Colonic mucosa (tissue), 4 donors: ENCODE measurements at places on chromosomes 6 and 20.
A peak's percentile ranks its signal among the peaks of the same experiment; 100 is the strongest.

DNA sequence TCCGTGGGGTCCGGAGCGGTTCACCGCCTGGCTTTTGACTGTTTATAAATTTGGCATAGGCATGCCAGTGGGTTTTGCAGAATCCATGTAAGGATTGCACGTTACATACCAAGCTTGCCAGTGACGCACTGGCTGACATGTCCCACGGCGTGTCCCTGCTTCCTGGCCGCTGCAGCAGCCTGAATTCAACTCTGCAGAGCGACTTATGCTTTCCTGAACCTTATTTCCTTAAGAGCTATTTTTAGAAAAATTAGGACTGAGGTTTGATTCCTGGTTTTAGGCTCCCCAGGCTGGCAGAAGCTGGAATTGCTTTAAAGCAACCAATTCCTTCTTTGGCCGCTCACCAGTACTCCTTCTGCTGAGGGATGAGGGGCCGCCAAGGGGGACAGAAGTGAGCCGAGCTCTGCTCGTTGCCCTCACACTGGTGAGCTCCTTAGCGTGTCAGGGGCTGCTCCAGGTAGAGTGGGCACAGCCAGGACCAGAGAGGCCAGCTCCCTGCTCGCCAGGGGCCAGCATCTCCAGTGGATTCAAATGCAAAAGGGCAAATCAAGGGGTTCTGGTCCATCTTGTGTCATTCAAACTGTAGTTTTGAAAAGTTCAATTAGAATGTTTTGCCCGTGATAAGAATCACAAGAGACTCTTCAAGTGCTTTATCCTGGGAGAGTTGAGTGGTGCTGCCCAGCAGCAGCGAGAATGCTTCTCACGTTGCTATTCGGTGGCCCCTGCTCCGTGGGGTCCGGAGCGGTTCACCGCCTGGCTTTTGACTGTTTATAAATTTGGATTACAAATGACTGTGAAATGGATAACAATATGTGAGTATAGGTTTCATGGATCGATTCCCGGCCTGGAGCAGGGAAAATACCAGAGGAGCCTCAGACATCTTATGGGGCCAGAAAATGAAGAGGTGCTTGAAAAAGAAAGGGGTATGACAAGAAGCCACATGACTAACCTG, 17.5 kb upstream of the IRF4 start:
- DNase-seq = no peak
- no peaks in the 10 kb centered on the region for H3K36me3 ChIP-seq
- no peak overlapping the region for H3K27ac ChIP-seq
- no peaks in the 10 kb centered on the region for H3K4me1 ChIP-seq

GRCh38 chr6:33875141-33875581, 71.4 kb upstream of the MLN start:
- no peaks in the 10 kb centered on the region for H3K36me3 ChIP-seq
- H3K4me3 ChIP-seq = no peak overlapping the region
- H3K4me1 ChIP-seq = no peaks in the 10 kb centered on the region
- no peaks in the 10 kb centered on the region for H3K27me3 ChIP-seq

GRCh38 chr6:31474871-31475286, 23.1 kb upstream of the MICB start:
- H3K4me1 ChIP-seq = no peaks in the 10 kb centered on the region
- H3K27ac ChIP-seq = no peak overlapping the region
- no peak for DNase-seq
- H3K27me3 ChIP-seq = no peaks in the 10 kb centered on the region

DNA sequence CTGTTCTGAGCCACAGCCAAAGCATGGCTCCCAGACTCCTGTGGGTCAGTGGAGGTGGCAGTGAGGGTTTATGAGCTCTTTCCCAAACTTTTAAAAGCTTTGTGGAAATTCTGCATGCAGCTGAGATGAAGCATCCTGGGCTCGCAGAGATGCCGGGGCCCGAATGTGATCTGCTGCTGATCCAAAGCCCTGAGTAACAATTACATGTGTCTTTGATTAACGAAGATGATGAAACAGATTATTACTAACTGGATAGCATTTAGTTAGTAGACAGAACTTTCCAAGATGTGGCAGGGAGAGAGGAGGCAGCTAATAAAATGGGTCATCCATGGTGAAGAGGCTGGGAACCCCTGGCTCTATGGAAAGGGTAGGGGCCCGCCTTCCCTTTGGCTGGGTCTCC, 43.9 kb upstream of the MDFI start:
- H3K36me3 ChIP-seq = no peaks in the 10 kb centered on the region
- no peaks in the 10 kb centered on the region for H3K4me1 ChIP-seq
- H3K27me3 ChIP-seq = no peaks in the 10 kb centered on the region

GRCh38 chr6:165987483-165988301, 180.0 kb downstream of the TBXT start:
- no peaks in the 10 kb centered on the region for H3K4me1 ChIP-seq
- no peak overlapping the region for H3K27ac ChIP-seq
- peak overlapping the region; percentile 19 for H3K4me3 ChIP-seq
- H3K27me3 ChIP-seq = no peaks in the 10 kb centered on the region
- H3K36me3 ChIP-seq = no peaks in the 10 kb centered on the region
- no peak for DNase-seq

DNA sequence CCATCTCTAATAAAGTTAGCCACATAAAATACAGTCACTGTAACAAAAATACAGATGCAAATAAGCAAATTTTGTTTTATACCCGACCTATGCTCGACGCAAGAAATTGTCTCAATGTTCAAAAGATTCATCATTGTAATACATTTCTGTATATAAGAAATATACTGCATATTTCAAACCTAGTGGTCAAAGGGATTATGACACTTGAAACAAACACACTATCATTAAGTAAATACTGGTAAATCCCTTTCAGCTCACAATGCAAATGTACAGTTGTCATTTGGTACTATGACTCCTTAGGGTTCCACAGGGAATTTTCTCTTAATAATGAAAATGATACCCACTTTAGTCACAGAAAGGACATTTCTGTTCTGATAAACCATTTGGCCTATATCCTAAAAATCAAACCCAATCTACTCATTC, 2.2 kb downstream of the HIVEP2 start:
- no peaks in the 10 kb centered on the region for H3K4me1 ChIP-seq
- no peaks in the 10 kb centered on the region for H3K36me3 ChIP-seq
- peak overlapping the region; percentile 97 for H3K27ac ChIP-seq
- H3K27me3 ChIP-seq = no peaks in the 10 kb centered on the region

DNA sequence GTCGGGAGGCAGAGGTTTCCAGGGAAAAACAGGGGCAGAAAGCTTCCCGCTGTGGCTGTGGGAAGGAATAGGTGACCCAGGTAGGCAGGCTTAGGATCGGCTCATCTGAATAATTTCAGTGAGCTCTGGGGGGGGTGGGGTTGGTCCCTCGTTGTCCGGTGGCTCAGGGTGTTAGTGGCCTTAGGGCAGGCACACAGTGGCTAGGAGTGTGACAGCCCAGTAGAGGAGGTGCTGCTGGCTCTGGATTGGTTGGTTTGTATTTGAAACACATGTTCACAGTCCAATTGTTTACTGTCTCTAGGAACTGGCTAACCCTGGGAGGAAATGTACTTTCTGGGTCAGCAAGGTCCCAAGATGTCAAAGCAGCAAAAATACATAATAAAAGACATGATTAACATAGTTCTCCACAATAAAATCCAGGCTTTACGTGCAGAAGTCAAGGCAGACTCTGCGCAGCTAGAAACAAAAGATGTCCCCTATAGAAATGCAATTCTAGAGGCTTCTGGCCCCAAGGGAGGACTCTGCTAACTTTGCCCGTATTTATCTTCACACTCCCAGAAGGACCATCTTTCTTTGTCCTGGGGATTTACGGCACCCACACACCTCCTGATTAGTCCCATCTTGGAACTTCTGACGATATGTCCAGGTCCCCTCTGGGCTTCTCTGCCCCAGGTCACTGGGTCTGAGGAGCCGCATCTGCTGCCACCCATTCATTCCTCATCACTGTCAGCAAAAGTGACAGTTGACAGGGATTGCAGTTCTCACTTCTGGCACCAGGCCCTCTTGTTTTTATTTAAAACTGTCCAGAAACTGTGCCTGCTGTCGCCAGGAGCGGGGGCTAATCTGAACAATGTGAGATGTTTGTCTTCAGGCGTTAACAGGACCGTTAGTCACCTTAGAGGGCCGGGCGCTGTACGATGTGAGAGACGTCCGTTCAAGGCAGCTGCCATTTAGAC, 18.7 kb downstream of the MOCS3 start:
- no peak overlapping the region for H3K27ac ChIP-seq
- no peaks in the 10 kb centered on the region for H3K36me3 ChIP-seq
- DNase-seq = no peak
- H3K4me3 ChIP-seq = no peak overlapping the region

- no peak for DNase-seq
- no peak overlapping the region for H3K27ac ChIP-seq
- no peaks in the 10 kb centered on the region for H3K36me3 ChIP-seq
- no peaks in the 10 kb centered on the region for H3K4me1 ChIP-seq
Observed at GRCh38 chr6:23591761-23592160, 534.3 kb upstream of the NRSN1 start.
